HFF-Myc (cell line): ENCODE measurements at places on chromosomes 16 and 17.

GRCh38 chr17:17356149-17356930, 53.2 kb downstream of the NT5M start:
- DNase-seq, result peak; percentile 71

- DNase-seq, result no peak
Observed at GRCh38 chr16:27103954-27104353, 37.2 kb downstream of the C16orf82 start.

DNA sequence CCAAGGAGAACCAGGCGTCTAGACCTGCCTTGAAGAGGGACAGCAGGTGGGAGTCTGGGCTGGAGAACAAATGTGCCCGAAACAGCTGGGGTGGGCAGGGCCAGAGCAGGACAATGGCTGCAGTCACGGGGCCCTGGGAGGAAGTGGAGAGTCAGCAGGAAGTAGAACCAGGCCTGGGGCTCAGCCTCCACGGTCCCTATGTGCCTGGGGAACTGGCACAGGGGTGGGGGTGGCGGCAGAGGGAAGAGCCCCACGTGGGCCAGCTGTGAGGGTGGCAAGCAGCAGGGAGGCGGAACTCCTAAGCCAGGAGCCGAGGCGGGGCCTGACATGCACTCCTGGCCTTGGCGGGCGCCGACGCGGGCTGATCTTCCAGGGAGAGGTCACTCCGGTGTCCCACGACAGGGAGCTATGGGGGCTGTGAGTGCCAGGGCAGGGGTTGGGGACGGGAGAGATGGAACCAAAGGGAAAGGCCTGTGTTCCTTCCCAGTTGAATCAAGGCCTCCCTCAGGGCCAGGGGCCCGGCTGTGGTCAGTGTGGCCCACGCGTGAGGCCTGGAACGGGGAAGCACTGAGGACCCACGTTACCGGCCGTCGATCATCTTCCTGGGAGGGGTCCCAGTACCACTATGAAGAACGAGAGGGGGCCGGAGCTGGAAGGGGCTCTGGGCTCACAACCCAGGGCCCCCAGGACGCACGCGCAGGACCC, 42.7 kb downstream of the TIMM22 start:
- no peak for DNase-seq

DNA sequence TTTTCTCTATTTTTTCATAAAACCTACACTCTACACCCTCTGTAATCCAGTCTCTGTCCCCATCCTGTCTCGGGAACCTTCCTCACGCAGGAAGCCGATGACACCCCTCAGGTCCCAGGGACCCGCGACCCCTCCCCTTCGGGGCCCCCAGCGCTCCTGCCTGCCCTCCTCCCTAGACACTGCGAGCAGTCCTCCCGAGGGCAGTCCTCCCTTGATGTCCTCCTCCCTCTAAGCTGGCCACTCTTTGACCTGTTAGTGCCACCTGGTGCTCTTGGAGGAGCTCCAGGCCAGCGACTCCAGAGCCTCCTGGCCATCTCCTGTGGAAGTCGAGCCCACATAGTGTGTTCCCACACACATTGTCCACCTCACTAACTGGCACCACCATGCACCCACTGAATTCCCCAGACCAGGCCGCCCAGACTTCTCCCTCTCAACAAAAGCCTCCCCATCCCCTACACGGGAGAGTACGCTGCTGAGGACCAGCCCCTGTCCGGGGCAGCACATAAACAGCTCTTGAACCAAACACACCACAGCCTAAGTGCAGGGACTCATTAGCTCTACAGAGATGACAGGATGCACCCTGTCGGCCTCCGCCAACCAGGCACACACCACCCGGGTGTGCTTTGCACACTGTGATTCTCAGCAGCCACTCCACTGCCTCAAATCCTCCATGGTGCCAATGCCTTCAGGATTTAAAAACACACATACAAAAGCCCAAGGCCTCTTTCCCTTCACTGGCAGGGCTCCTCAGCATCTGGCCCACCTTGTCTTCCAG, 9.3 kb downstream of the OSBPL7 start:
- no peak for DNase-seq

DNA sequence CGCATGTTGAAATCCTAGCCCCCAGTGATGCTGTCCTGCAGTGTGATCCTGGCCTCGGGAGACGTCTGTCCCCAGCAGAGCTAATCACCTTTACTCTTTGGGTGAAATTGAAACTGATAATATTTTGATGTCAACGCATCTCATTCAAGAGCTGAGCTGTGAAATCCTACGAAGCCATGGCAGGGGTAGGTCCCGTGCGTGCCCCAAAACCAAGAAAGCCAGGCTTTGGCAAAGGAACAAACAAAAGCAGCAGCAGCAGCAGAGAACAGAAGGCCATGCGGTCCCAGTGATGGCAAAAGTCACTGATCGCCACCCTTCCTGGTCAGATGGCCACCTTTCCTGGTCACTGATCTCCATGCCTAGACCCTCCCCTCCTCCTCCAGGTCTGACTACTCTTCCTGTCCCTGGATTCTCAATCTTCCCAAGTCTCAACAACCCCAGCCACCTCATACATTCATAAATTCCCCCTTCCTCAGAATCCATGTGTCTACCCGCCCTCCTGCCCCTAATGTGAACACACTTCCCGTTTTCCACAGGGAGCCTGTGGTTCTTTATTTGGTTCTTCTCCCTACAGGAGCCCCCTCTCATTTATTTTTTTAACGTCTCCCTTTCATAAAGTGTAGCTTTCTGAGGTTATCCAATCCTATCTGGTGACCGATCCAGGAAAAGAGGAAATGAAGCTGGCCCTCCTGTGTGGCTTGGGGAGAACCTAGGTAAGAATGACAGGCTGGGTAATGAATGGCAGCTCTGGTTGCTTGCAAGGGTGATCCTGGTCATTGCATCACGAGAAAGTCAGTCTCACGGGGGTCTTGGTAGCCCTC, 50.3 kb downstream of the CPPED1 start:
- DNase-seq, result no peak

DNA sequence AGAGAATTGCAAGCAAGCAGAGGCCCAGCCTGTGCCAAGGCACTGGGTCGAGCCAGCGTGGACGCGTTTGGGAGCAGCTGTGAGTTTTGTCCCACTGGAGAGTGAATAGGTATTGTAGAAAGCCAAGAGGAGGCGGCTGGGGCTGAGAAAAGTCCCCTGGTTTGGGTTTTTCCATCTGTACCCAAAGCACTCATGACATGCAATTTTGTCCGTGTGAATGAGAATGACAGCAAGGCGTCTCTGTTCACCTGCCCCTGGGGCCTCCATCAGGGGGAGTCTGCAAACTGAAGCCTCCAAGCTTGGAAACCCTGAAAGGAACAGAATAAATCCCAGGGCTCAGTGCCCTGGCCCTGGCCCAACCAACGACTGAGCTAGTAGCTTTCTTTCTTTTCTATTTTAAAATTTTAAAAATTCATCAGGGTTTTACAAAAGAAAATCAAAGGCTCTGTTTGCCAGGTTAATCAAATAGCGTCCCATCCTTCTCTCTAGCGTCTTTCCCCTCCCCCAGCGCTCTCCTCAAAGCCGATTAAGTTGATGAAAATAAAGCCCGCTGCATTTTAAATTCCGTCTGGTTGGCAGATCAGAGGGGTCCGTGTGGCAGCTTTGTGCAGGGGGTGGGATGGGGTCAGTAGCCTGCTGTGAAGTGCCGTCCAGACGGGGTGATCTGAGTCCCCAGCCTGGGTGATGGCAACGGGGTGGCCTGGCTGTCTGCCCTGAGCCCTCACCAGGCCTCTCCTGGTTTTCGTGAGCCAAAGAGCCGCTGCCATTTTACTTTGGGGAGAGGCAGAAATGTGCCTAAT, 171.0 kb downstream of the KATNIP start:
- DNase-seq, result no peak

GRCh38 chr17:58329810-58330537, 1.4 kb upstream of the TSPOAP1 start:
- DNase-seq, result no peak

- DNase-seq, result no peak
Observed at GRCh38 chr17:37756051-37756450, 11.2 kb upstream of the HNF1B start.

GRCh38 chr16:373848-374615, 3.7 kb upstream of the MRPL28 start:
- DNase-seq, result no peak

GRCh38 chr16:86121374-86122010, 222.5 kb downstream of the IRF8 start:
- DNase-seq, result no peak

- DNase-seq, result no peak
Observed at GRCh38 chr16:30615358-30616091, 5.3 kb upstream of the ZNF689 start.

GRCh38 chr16:73095885-73096421, 48.0 kb upstream of the ZFHX3 start:
- DNase-seq, result no peak

DNA sequence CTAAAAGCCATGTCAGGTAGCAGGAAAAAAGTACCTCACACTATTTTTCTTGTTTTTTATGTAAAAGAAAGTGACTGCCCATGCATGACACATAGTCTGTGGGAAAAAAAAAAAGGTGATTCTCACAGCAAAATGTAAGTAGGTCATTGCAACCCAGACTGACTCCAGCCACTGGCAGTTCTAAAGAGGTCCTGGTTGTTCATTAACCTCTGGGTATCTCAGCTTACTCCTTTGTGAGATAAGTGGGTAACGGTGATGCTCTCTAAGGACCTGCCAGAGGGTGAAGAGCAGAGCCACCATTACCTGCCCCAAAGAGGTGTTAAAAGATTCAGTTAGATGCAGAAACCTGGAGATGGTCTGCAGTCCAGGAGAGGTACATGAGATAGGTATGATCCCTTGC, 531.9 kb downstream of the GRIN2A start:
- DNase-seq, result no peak

DNA sequence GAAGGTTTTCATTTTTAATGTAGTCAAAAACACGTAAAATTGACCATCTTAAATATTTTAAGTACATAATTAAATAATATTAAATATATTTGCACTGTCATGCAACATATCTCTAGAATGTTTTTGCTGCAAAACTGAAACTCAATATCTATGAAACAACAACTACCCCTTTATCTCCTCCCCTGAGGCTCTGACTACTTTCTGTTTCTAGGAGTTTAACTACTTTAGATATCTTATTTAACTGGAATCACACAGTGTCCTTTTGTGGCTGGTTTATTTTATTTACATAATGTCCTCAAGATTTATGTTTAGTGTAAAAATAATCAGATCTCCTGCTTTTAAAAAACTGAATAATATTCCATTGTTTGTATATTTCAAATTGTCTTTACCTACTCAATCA, 2003.9 kb downstream of the TP53TG3F start:
- no peak for DNase-seq

DNA sequence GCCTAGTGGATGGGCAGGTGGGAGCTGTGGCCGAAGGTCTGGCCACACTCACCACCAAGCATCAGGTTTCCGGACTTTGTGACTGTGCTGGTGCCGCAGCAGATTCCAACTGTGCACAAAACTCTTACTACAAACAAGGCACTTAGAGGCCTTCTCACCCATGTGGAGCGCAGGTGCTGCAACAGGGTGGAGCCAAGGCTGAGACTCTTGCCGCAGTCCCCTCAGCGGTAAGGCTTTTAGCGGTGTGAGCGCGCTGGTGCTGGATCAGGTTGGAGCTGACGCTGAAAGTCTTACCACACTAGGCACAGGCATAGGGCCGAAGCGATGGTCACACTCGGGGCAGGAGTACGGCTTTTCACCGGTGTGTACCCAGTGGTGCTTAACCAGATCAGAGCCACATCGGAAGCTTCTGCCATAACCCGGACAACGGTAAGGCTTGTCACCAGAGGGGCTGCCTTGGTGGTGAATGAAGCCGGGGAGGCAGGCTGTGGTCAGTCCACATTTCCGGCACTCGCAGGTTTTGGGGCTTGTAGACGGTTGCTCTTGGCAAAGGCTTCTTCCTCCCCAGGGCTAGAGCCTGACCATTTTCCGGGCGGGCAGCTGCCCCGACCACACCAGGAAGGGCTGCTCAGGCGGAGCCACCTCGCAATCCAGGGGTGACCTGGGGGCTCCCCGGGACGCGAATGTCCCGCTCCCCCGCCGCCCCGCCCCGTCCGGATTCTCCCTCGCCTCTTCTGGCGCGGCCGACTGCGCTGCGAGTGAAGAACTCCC, 1.0 kb upstream of the ARMC5 start:
- peak; percentile 71 for DNase-seq

DNA sequence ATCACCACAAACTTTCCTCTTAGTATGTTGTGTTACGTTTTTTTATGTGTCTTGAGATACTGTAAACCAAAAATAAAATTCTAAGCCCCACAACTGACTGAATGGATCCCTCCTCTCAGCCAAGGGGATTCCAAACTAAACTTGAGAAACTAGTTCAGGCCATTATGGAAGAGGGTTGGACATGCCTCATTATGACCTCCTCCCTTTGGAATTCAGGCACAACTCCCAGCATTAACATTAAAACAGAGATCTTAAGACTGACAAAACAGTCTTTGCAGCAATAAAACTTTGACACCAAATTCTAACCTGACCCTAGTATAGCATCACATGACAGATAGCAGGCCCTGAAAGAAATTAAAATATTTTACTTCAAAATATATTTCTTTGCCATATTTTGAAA, 51.1 kb upstream of the SLC47A1 start:
- DNase-seq, result no peak

DNA sequence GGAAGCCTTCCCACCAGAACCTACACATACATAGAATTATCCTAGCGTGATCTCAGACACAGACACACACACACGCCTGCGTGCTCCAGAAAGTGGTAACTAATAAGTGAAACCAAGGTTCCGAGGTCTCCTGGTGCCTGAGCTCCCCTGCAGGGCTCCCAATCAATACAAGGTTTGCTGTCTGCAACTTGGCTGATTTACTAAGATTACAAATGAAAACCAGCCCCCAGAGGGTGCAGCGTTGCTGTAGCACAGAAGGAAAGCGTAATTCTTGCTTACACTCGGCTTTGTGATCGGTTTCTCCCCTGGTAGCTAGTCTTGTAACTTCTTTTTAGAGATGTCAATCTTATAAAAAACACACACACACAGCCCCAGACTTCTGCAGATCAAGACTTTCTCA, 334.1 kb upstream of the XYLT1 start:
- no peak for DNase-seq

GRCh38 chr17:68860941-68861340, 94.3 kb downstream of the ABCA8 start:
- DNase-seq, result no peak

GRCh38 chr16:80804056-80804525, 307 bp downstream of the CDYL2 start:
- DNase-seq, result peak; percentile 6

DNA sequence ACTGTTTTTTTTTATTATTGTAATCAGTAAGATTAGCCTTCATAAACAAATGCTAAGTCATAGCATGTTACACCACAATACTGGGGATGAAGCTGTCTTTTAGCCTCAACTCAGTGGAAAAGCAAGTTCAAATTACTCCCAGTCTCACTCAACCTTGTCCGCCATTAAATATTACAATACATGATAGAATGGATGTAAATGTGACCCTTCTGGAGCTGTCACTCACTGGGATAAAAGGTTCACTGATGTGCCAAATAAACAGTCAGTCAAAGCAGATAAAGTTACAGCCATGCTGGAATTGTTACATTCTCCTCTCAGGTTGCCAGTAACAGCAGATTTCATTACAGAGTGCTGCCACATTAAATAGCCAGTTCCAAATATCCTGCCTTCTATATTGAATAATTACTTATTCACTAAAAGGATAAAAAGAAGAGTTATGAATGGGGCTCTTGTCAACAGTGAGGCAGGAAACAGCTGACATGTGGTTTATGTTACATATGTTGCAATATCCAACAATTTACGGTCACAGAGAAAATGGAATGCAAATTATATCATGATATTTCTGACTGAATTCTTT, 53.4 kb downstream of the BRIP1 start:
- DNase-seq, result no peak
